ENCODE measurements at places on chromosomes 5 and 9. TPM values are rescaled to one million over a fixed set of nuclear protein-coding genes. Genes with fewer than 3 reads are reported as not detected.

KCNV2 gene
- total RNA-seq, result not detected

GPR21 gene
- total RNA-seq, result not detected

NOXA1 gene
- 0.84 TPM for total RNA-seq

PNPLA7 gene
- total RNA-seq, result 23.1 TPM

SPATA6L gene
- total RNA-seq, result 2.1 TPM

CCDC171 gene
- total RNA-seq, result 5.0 TPM

PLAC8L1 gene
- total RNA-seq, result not detected

PCAT7 gene
- total RNA-seq, result not detected

PCDHGA3 gene
- total RNA-seq, result 2.3 TPM

PLPPR1 gene
- total RNA-seq, result not detected

ADGRD2 gene
- not detected for total RNA-seq

TAF11L7 gene
- total RNA-seq, result not detected

ERAP2 gene
- total RNA-seq, result 57.4 TPM

ZFR gene
- total RNA-seq, result 98.4 TPM

TNFSF8 gene
- total RNA-seq, result 7.1 TPM

MLLT3 gene
- total RNA-seq, result 17.8 TPM

C7 gene
- 893 TPM for total RNA-seq

COL15A1 gene
- 98.5 TPM for total RNA-seq

FBXL7 gene
- 9.1 TPM for total RNA-seq

PCDHGB3 gene
- 2.6 TPM for total RNA-seq

SVEP1 gene
- 465 TPM for total RNA-seq

DNAH5 gene
- 0.19 TPM for total RNA-seq

C5orf63 gene
- 1.8 TPM for total RNA-seq

IL13 gene
- 0.24 TPM for total RNA-seq

EQTN gene
- not detected for total RNA-seq

PITX1 gene
- 1.2 TPM for total RNA-seq

SAPCD2 gene
- total RNA-seq, result not detected

PKD2L2 gene
- not detected for total RNA-seq

ADRB2 gene
- 20.5 TPM for total RNA-seq

PAPPA gene
- 35.3 TPM for total RNA-seq

DOK3 gene
- total RNA-seq, result 17.4 TPM

GLDC gene
- not detected for total RNA-seq

C1QTNF2 gene
- total RNA-seq, result 0.25 TPM

YIPF5 gene
- 44.6 TPM for total RNA-seq

SIMC1 gene
- total RNA-seq, result 10.7 TPM

TRIP13 gene
- total RNA-seq, result 0.93 TPM

IL9 gene
- not detected for total RNA-seq

OTULINL gene
- total RNA-seq, result 15.6 TPM

PSD2 gene
- total RNA-seq, result 0.46 TPM

QRFP gene
- total RNA-seq, result not detected

Data from omental fat pad (tissue), 4 donors.